ENCODE measurements at places on chromosomes 6 and 20.

GRCh38 chr20:32479697-32480171 is 105.4 kb downstream of the NOL4L start:
- no peak for DNase-seq

- DNase-seq = no peak
Observed at GRCh38 chr6:71347119-71347518, 58.5 kb downstream of the OGFRL1 start.

- DNase-seq = no peak
Observed at GRCh38 chr20:35907017-35907701, 47.1 kb downstream of the SCAND1 start.

GRCh38 chr6:90599151-90599550 is 12.3 kb upstream of the MAP3K7 start:
- DNase-seq = no peak

DNA sequence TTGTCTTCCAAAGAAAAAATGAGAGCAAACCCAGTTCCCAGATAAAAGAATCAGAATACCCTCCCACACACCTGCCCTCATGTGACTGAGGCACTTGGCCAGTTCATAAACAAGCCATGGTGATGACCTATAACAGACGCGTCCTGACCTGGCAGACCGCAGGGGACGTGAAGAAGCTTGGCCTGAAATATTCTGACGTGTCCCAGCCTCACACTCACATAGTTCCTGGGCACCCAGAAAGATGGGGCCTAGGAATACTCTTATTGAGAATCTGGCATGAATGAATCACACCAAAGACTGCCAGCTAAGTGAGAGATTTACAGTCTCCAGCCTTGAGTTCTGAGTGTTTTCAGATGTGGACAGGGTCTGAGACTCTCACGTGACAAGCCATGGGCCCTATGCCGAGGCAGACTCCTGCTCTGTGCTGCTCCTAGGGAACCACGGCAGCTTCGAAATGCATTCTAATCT is 17.2 kb upstream of the MAP3K4 start:
- DNase-seq = no peak

GRCh38 chr20:64083378-64083803 is 807 bp downstream of the LKAAEAR1 start:
- peak; percentile 65 for DNase-seq

DNA sequence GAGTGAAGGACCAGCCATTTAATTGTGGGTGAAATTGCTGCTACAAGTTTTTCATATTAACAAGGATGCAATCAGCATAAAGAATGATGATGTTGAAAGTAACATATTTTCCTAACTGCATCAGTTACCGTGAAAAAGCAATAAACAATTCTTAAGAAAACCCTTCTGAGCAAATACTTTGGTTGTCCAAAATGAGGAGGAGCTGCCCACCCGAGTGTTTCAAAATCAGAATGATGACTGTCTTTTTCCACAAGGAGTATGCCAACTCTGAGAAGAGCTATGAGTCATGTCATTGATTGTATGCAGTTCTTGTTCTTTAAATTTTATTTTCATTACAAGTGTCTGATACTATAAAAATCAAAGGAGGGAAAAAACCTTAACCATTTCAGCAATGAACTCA is 470.5 kb downstream of the COL12A1 start:
- no peak for DNase-seq

GRCh38 chr20:47334022-47334551 is 22.4 kb downstream of the ZMYND8 start:
- DNase-seq = no peak

DNA sequence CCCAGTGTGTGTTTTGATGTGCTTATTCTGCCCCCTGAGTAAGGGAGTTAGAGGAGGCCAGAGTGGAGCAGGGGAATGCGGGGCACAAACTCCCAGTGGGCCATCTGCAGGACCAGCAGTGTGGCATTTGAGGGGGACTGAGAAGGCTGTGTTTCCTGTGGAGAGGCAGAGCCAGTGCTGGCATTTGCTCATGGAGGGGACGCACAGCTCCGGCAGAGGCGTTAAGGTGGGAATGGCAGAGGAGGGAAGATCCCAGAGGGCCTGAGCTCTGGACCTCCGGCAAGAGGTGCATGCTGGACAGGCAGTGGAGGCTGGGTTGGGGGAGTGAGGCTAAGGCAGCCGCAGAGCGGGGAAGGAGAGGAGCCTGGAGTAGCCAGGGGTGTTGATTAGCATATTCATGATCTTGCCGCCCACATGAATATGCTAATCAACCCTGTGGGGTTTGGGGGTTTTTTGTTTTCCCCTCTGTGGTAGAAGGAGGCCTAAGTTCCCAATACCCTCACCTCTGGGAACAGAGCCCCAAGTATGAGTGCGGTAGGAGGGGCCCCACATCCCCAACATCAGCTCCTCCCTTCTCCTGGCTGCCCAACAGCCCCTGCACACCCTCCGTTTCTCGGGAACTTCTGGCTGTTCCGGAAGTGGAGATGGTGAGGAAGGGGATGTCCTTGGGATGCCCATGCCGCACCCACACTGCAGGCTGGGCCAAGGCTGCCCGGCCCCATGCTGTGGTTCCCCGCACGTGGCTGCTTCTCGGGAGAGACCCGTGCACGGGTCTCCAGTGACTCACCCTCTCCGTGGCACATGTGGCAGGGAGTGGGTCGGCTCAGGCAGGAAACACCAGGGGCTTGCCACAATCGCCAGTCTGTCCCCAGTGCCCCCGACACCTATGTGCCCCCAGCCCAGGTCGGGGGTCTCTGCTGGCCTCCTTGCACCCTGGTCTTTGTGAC is 33.8 kb downstream of the DLGAP4 start:
- no peak for DNase-seq

Data from stimulated activated CD4-positive, alpha-beta T cell treated with anti-CD3 and anti-CD28 coated beads, Interleukin-15, amount 100 ng/mL, for 48 hours (primary cell).